Brain (organoid and tissue), 16 donors: ENCODE measurements at places on chromosomes 4 and X. TPM values are rescaled to one million over a fixed set of nuclear protein-coding genes. Genes with fewer than 3 reads are reported as not detected.

The TFE3 gene
- 45.7 TPM for polyA plus RNA-seq

The SLIT2 gene
- polyA plus RNA-seq, result 20.1 TPM

The BEX2 gene
- polyA plus RNA-seq, result 206 TPM

The GAGE1 gene
- polyA plus RNA-seq, result not detected

The ATP1B4 gene
- polyA plus RNA-seq, result not detected

The GPM6B gene
- polyA plus RNA-seq, result 228 TPM

The FAT4 gene
- polyA plus RNA-seq, result 0.71 TPM

The KCND1 gene
- 1.6 TPM for polyA plus RNA-seq

The ATP2B3 gene
- polyA plus RNA-seq, result 7.2 TPM

The PLCXD1 gene
- polyA plus RNA-seq, result 9.3 TPM

The PRDM5 gene
- 0.48 TPM for polyA plus RNA-seq

The SMIM9 gene
- not detected for polyA plus RNA-seq

The DCAF12L2 gene
- polyA plus RNA-seq, result not detected

The ERAS gene
- polyA plus RNA-seq, result 0.75 TPM

The FRMD7 gene
- not detected for polyA plus RNA-seq

The TNIP2 gene
- 19.7 TPM for polyA plus RNA-seq

The LUZP4 gene
- not detected for polyA plus RNA-seq
